ENCODE measurements at places on chromosomes 5 and 9.

DNA sequence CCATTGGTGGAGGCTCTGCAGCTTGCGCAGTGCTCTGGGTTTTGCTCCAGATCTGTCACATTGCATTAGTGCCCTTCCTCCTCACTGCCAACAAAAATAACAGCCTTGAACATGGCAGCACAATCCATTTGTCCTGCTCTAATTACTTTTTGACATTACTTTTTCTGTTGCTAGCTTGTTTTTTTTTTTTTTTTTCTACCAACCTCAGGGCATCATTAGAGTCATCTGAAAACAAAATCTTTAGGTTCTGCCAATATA lies 117.5 kb upstream of the NR5A1 start:
- no peak for DNase-seq

DNA sequence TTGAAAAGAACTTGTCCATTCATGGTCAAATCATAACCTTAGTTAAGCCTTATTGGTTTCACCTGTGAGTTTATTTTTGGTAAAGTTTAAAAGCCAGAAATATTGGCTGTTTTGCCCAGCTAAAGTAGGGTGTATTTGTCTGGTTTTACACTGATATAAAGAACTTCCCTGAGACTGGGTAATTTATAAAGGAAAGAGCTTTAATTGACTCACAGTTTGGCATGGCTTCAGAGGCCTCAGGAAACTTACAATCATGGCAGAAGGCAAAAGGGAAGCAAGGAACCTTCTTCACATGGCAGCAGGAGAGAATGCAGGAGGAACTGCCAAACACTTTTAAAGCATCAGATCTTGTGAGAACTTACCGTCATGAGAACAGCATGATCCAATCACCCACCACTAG lies 55.3 kb downstream of the JAKMIP2 start:
- no peak for DNase-seq

DNA sequence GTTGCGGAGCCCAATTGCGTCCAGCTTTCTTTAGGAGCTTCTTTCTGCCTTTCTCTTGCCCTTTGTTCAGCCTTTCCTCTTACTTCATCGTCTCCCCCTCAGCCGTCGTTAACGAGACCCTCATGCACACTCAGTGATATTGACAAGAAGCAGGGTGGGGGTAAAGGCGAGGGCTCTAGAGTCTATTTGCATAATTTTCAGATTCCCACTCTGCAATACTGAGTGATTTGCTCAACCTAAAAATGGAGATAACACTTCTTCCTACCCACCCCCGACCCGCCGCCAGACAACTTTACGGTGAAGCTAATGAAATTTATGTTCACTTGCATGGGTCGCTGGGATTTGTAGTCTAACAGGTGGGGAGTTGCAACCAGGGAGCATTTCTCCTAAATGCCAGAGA lies 1.3 kb upstream of the TBC1D2 start:
- peak; percentile 71 for DNase-seq

GRCh38 chr5:179270581-179271427 lies 74.5 kb downstream of the ADAMTS2 start:
- DNase-seq: no peak

DNA sequence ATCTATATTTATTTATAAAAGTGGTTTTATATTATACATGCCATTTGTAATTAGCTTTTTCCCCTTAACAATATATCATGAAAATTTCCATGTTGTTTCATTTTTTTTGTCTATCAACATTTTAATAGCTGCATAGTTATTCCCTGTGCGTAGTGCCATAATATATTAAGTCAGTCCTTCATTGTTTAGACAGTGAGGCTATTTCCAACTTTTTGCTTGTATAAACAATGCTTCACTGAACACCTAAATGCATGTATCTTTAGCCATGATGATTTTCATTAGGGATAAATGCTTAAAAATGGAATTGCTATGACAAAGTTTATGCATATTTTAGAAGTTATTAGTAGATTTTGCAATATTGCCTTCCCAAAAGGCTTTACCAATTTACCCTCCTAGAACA lies 80.7 kb upstream of the STC2 start:
- no peak for DNase-seq

DNA sequence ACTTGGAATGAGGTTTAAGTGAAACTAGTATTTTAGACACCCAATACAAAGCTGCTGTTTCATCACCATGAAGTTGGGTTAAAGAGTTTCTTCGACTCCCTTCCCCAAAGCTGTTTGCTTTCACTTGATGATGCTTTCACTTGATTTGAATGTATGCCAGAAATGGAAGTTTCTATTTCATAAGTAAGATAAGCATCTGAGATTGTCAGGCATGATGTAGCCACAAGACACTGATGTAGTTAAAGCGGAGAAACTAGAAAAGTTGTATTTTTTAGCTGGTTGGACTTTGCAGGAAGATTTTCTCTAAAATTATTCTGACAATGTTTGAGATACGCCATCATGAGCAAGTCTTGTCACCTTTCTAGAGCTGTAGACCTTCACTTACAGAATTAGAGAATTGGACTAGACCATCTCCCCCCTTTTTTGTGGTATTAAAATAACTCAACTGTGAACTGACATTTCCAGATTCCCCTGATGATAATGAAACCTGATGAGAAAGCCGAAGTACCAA lies 20.0 kb downstream of the MOCS2 start:
- DNase-seq: no peak

DNA sequence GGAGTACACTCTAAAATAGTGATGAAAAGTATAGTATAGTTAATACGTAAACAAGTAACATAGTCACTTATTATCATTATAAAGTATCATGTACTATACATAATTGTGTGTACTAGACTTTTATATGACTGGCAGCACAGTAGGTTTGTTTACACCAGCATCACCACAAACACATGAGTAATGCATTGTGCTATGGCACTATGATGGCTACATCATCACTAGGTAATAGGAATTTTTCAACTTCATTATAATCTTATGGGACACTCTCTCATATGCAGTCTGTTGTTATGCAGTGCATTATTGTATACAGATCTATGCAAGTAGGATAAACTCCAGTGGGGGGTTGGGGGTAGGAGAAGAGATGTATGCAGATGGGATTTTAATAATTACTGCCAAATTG lies 52.7 kb upstream of the ELL2 start:
- DNase-seq: no peak

- no peak for DNase-seq
Measured at GRCh38 chr5:6525910-6526309, 77.3 kb downstream of the UBE2QL1 start.

- no peak for DNase-seq
Measured at GRCh38 chr5:167008705-167009104, 1282.7 kb upstream of the WWC1 start.

DNA sequence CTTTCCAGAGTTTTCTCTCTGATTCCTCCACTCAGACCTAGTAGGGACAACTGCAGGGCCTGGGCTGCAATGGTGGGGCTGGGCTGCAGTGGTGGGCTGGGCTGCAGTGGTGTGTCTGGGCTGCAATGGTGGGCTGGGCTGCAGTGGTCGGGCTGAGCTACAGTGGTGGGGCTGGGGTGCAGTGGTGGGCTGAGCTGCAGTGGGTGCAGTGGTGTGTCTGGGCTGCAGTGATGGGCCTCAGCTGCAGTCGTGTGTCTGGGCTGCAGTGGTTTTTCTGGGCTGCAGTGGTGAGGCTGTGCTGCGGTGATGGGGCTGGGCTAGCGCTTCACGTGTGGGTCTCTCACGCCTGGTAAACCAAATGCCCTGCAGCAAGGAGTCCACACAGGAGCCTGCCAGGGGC lies 27.4 kb downstream of the ABO start:
- DNase-seq: no peak

All from naive thymus-derived CD8-positive, alpha-beta T cell (primary cell).